ENCODE measurements at places on chromosomes 5 and 9.

GRCh38 chr5:96736937-96737336 lies 70.8 kb downstream of the ERAP1 start:
- DNase-seq, result no peak

GRCh38 chr5:4977416-4978110 lies 162.6 kb upstream of the ADAMTS16 start:
- no peak for DNase-seq

GRCh38 chr5:135561266-135561665 lies 17.5 kb downstream of the CXCL14 start:
- peak; percentile 29 for DNase-seq

GRCh38 chr9:71812385-71812784 lies 44.1 kb upstream of the CEMIP2 start:
- DNase-seq, result no peak

DNA sequence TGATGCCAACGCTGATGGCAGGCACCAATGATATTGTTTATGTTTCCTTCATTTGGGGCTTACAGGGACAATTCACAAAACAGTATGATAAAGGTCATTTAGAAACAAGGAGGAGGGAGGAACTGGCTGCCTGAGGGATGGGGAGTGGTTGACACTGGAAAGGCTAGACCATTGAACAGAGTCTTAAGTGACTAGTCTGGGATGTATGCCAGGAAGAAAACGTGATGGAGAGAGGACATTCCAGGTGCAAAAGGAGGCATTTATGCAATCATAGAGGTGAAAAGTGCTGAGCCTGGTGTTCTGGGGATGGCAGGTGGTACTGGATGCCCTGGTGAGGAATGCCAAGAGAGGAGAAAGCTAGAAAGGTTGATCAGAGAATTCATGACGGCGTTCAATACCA lies 153.4 kb downstream of the ZNF462 start:
- no peak for DNase-seq

- no peak for DNase-seq
Measured at GRCh38 chr5:5954275-5954598, 424.1 kb downstream of the MED10 start.

- no peak for DNase-seq
Measured at GRCh38 chr9:80070071-80070742, 498.4 kb downstream of the TLE4 start.

GRCh38 chr5:16018970-16019369 lies 160.6 kb downstream of the MARCHF11 start:
- DNase-seq, result no peak

Measured in suppressor macrophage treated with lipopolysaccharide for 4 hours (primary cell).